GM23338 (cell line): ENCODE measurements at places on chromosomes 5 and 9. TPM values are rescaled to one million over a fixed set of nuclear protein-coding genes. Genes with fewer than 3 reads are reported as not detected.
A peak's percentile ranks its signal among the peaks of the same experiment; 100 is the strongest.

DNA sequence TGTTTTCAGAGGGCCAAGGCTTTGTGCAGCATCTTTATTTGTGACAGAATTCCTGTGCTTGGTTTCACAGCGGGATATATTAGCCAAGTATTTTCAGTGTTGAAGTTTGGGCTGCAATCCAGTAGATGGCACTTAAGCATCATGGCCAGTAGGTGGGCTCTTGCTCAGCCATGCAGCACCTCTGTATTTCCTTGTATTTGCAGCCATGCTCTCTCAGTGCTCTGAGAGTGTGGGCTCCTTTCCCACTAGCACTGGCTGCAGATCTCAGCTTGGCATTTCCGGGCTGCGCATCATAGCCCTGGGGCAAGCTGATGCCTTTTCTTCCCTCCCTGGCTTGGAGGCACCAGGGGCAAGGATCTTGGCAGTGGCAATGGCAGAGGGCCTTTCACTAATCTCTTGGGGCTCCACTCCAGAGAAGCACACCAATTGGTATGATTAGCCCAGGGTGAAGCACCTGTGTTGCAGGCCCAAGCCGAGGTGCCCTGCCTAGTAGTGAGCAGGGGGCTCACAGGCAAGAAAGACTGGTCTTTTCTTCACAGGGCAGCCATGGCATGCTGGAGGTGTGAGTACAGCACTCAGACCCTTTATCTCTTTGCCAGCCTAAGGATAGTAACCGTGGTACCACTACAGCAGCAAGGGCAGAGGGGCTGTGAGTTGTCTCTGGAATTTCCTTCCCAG lies 48.3 kb downstream of the SLCO6A1 start:
- DNase-seq: peak; percentile 76

- no peak for DNase-seq
Measured at GRCh38 chr5:111639912-111640311, 117.1 kb downstream of the NREP start.

- no peak for DNase-seq
Measured at GRCh38 chr9:107710953-107711352, 221.4 kb upstream of the KLF4 start.

- DNase-seq: peak; percentile 3
Measured at GRCh38 chr9:112997236-112997941, 14.6 kb downstream of the ZNF883 start.

The CDX1 gene
- not detected in 2 replicates for polyA plus RNA-seq

The ARSB gene
- 7.4 and 7.8 TPM in 2 replicates for polyA plus RNA-seq

The SHB gene
- 1.5 and 1.7 TPM in 2 replicates for polyA plus RNA-seq
